SK-N-SH (cell line): ENCODE measurements at places on chromosomes 12 and 14. TPM values are rescaled to one million over a fixed set of nuclear protein-coding genes. Genes with fewer than 3 reads are reported as not detected.
A peak's percentile ranks its signal among the peaks of the same experiment; 100 is the strongest.

GRCh38 chr12:102441077-102441596 is 39.2 kb downstream of the IGF1 start:
- H3K36me3 ChIP-seq, result no peaks in the 10 kb centered on the region
- no peak overlapping the region for H3K27ac ChIP-seq
- H3K4me3 ChIP-seq, result no peak overlapping the region
- peaks cover 15% of the 10 kb centered on the region; the same call in 1 of the 2 replicates for H3K4me1 ChIP-seq
- DNase-seq, result no peak

DNA sequence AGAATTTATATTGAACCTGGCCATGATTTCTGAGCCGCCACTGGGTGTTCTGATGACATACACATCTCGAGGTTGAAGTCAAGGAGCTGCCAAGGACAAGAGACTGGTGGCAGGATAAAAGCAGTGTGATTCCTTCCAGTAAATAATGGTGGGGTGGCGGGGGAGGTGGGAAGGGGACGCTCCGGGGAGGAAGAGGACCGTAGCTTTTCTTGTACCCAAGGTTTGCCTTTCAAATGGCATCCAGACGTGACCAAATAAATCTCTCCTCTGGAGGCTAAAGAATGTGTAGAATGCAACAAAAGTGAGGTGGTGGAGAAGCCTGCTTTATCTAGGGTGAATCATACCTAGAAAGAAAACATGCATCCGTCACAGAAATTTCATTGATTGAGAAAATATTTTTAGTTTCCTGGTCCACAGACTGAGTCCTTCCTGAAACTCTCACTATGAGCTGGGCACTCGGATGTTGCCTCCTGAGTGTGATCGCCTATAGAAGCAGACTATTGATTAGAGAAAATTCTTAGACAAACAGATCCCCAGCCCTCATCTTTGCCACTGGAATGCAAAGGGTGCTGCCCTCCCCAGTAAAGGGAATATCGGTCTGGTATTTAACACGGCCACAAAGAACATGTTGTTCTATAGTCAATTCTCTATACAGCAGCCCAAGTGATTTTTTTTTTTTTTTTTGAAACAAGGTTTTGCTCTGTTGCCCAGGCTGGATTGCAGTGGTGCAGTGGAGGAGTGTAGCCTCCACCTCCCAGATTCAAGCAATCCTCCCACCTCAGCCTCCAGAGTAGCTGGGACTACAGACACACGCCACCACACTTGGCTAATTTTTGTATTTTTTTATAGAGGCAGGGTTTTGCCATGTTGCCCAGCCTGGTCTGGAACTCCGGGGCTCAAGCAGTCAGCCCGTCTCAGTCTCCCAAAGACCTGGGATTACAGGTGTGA is 112.1 kb downstream of the DPF3 start:
- no peak overlapping the region for H3K4me3 ChIP-seq
- no peak overlapping the region for H3K27ac ChIP-seq
- H3K4me1 ChIP-seq, result peaks cover 7% of the 10 kb centered on the region; the same call in 1 of the 2 replicates
- no peaks in the 10 kb centered on the region for H3K27me3 ChIP-seq
- DNase-seq, result no peak

Gene LMO3
- polyA plus RNA-seq, result not detected in 2 replicates

- H3K4me3 ChIP-seq, result no peak overlapping the region
- no peak for DNase-seq
- H3K27me3 ChIP-seq, result no peaks in the 10 kb centered on the region
Observed at GRCh38 chr14:103634156-103634555, 5.1 kb downstream of the KLC1 start.

Gene A2ML1
- polyA plus RNA-seq, result not detected in 2 replicates

DNA sequence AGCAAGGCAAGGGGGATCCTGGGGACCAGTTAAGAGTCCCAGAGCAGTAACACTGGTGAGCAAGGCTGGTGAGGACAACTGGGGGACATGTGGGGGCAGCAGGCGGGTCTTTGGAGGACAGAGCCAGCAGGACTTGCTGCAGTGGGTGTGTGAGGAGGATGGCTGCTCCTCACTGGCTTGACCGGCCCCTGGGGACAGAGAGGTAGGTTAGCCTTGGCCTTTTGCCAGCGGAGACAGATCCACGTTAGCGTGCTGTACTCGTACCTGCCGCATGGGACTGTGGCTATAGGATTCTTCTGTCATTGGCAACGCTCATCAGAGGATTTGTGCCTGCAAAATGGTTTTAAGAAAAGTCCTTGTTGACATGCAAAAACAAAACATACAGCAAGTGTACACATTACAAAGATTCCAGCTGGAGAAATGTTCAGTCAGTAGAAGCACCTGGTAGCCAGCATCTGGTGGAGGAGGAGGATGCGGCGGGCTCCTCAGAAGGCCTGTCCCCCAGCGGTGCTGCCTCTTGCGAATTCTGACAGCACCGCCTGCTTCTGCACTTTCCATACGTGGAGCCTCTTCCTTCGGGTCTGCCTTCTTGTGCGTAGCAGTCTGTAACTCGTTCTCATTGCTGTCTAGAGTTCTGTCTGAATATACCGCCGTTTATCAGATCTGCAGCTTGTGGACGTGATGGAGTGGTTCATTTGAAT is 91.3 kb downstream of the EP400 start:
- no peaks in the 10 kb centered on the region for H3K27me3 ChIP-seq
- no peak for DNase-seq
- no peak overlapping the region for H3K27ac ChIP-seq
- peaks cover 4% of the 10 kb centered on the region; the same call in 1 of the 2 replicates for H3K4me1 ChIP-seq

- DNase-seq, result no peak
- H3K4me1 ChIP-seq, result no peaks in the 10 kb centered on the region
- no peaks in the 10 kb centered on the region for H3K27me3 ChIP-seq
- no peaks in the 10 kb centered on the region for H3K36me3 ChIP-seq
- no peak overlapping the region for H3K27ac ChIP-seq
Observed at GRCh38 chr12:42611571-42612230, 22.2 kb upstream of the PRICKLE1 start.

DNA sequence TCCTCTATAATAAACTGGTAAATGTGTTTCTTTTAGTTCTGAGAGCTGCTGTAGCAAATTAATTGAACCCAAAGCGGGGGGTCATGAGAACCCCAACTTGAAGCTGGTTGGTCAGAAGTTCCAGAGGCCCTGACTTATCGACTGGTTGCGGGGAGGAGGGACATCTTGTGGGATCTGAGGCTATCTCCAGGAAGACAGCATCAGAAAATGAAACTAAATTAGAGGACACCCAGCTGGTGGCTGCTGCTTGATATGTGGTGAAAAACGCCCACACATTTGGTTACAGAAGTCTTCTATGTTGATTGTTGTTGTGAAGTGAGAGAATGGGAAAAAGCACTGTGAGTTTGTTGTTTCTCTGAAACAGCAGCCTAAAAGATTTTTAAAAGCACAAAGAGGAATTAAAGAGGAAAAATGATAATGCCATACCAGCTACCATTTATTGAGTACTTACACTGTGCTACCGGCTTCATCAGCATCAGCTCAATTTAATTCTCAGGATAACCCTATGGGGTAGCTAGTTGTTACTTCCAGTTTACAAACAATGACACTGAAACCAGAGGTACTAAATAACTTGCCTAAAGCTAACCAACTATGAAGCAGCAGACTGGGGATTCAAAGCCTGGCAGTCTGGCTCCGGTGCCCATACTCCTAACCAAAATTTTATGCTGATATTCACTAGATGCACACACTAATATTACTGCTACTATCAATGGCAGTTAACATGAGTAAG is 24.3 kb downstream of the DDX24 start:
- H3K27ac ChIP-seq, result no peak overlapping the region
- no peaks in the 10 kb centered on the region; the same call in 1 of the 2 replicates for H3K4me1 ChIP-seq
- H3K36me3 ChIP-seq, result peaks cover 62% of the 10 kb centered on the region
- H3K4me3 ChIP-seq, result no peak overlapping the region
- no peak for DNase-seq
- no peaks in the 10 kb centered on the region for H3K27me3 ChIP-seq

DNA sequence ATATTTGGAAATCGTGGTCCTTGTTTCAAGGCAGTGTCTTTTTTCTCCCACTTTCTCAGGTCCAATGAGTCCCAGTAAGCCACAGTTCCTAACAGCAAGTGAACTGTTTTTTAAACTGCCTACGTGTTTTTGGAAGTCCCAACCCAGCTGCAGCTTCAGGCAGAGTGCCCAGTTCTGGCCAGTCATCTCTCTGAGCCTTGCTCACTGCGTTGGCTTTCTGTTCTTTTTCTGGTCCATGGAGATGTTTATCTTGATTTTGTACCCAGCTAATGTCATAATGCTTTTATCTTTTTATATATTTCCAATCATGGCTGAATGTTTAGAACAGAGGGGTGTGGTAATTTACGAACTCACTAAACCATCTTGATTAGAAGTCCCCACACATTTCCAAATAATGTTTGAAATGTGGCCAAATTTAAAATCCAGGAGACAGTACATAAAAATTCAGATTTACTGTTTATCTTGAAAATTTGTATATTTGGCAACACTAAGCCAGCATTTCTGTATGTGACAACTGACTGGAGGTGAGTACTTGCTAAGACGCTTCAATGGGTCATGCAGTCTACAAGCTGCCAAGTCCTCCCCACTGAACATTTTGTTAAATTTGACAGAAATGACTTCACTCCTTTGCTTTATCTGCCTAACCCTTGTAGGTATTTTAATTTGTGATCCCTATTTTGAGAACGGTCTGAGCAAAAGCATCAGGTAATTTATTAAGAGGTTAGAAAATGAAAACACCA is 46.1 kb upstream of the OTOGL start:
- H3K4me1 ChIP-seq, result no peaks in the 10 kb centered on the region; the same call in 1 of the 2 replicates
- peak; percentile 1 for DNase-seq
- H3K27me3 ChIP-seq, result no peaks in the 10 kb centered on the region
- H3K4me3 ChIP-seq, result no peak overlapping the region; the same call in 1 of the 2 replicates
- H3K27ac ChIP-seq, result peak overlapping the region; percentile 78

DNA sequence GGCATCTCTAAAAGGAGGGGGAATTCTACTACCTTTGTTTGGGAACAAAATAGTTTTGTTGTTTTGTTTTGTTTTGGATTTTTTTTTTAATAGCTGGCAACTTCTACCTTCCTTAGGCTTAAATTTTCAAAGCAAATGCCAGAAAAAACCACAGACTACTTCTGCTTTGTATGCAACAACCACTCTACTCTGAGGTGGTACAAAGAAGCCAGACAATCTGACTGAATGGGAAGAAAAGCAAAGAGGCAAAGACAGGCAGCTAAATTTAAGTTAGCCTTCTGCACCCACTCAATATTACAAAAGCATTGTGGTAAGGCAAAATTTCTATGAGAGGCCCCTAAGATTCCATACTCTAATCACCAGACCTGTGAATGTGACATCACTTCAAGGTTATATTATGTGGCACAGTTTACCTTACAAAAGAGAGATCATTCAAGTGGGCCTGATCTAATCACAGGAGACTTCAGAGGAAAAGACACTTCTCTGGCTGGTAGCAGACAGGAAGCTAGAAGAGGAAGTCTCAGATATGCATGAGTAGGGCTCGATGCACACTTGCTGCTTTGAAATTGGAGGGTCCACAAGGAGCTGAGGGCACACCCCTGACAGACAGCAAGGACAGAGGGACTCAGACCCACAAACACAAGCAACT is 566.6 kb downstream of the RPS29 start:
- H3K4me3 ChIP-seq, result no peak overlapping the region
- DNase-seq, result no peak
- H3K27ac ChIP-seq, result no peak overlapping the region

Gene ZFHX2
- 0.28 and 0.77 TPM in 2 replicates for polyA plus RNA-seq

GRCh38 chr14:58191763-58192601 is 8.0 kb upstream of the ACTR10 start:
- H3K4me3 ChIP-seq, result no peak overlapping the region
- DNase-seq, result no peak
- H3K27ac ChIP-seq, result no peak overlapping the region
